B cell (primary cell): ENCODE measurements at places on chromosomes 11 and 22. TPM values are rescaled to one million over a fixed set of nuclear protein-coding genes. Genes with fewer than 3 reads are reported as not detected.

The MMP1 gene
- total RNA-seq, result not detected in 2 replicates

The OR4C45 gene
- not detected in 2 replicates for total RNA-seq

DNA sequence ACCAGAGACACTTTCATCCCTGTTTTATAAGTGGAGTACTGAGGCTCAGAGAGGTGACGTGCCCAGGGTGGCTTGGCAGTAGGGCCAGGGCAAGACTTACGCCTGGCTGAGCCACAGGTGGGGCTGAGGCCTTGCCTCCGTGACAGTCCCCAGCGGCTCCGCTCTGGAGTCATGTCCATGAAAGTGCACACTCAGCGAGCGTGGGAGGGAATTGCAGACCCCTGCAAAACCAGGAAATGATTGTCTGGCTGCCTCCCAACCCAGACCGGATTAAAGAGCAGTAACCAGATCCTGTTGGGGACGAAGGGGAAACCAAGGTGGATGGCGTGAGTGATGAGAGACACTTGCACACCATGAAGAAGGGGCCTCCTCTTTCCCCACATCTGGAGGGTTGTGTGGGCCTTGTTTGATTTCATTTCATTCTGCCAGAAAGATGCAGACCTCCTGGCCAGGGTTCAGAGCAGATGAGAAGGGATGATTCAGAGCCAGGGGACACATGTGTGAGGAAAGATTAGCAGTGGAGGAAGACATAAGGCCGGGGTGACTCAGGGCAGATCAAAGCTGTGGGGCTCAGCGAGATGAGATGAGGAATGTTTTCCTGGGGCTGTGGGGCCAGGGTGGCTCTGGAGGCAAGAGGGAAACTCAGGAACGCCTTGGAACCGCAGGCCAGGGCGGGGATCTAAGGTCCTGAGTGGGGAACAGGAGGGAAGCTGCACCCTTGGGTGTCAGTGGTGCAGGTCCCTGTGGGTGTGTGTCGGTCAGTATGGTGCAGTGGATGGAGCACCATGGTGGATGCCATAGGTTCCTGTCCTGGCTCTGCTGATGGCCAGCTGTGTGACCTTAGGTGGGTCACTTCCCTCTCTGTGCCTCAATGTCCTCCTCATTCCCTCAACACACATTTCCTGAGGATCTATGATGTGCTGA lies 29.9 kb upstream of the LRRC32 start:
- no peak for DNase-seq

GRCh38 chr11:113979431-113979830 lies 4.5 kb downstream of the HTR3A start:
- DNase-seq, result no peak

- no peak for DNase-seq
These were observed 255.9 kb downstream of the C11orf87 start for GRCh38 chr11:109677876-109678275.
